ENCODE measurements at places on chromosomes 1 and 21.
A peak's percentile ranks its signal among the peaks of the same experiment; 100 is the strongest.

- DNase-seq = no peak
These were observed 397.4 kb downstream of the MATN1 start for GRCh38 chr1:30325999-30326398.

DNA sequence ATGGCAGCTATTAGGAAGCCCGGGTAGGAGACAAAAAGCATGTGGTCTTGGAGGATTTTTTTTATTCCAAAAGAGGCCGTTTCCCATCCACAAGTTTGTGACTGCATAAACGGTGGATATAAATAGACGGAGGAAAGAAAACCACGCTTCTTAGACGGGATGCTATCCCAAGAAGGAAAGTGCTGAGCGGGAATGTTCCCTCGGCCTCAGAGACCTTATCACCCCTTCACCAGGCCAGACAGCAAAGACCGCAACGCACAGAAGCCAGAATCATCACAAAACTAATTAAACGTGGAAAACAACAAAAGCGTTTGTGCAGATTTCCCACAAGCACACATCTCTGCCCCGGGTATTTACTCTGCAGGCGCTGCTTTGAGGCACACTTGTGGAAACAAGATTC lies 43.2 kb downstream of the HLCS start:
- DNase-seq = no peak

DNA sequence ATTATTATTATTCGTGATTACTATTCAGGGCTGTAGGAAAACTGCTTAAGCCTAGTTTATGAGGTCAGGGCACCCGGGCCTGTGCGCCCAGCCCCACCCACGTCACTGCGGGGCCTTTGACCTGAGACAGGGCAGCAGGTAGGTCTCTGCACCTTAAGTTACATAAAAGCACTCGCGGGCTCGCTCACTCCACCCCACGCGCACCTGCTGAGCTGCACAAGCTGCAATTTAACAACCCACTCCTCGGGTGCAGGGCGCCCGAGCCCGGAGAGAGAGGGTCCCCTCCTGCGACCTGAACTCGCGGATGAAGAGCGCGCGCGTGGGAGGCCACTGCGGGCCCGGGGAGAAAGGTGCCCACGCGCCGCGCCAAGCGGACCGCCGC lies 477 bp downstream of the ICMT start:
- peak; percentile 10 for DNase-seq

GRCh38 chr1:115641762-115642167 lies at the start of gene VANGL1:
VANGL1 (plus strand) TSS chr1:115641970; CDS start chr1:115651414, 9,444 bp downstream.
- DNase-seq = peak; percentile 25

DNA sequence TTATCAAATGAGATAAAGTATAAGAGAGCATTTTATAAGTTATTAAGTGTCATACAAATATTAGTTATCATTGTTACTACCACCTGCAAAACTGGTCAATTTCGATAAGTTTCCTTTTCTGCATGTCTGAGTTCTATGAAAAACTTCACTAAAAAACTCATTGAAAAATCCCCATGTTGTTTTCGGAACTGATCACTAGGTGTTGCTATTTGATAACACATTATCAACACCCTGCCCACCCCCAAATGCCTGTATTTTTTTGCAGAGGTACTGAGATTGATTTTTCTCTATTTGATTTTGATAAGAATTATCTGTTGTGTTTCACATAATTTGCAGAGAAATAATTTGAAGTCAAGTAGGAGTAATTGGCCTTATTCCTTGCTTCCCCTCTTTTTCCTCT lies 22.1 kb upstream of the DISP1 start:
- peak; percentile 14 for DNase-seq

DNA sequence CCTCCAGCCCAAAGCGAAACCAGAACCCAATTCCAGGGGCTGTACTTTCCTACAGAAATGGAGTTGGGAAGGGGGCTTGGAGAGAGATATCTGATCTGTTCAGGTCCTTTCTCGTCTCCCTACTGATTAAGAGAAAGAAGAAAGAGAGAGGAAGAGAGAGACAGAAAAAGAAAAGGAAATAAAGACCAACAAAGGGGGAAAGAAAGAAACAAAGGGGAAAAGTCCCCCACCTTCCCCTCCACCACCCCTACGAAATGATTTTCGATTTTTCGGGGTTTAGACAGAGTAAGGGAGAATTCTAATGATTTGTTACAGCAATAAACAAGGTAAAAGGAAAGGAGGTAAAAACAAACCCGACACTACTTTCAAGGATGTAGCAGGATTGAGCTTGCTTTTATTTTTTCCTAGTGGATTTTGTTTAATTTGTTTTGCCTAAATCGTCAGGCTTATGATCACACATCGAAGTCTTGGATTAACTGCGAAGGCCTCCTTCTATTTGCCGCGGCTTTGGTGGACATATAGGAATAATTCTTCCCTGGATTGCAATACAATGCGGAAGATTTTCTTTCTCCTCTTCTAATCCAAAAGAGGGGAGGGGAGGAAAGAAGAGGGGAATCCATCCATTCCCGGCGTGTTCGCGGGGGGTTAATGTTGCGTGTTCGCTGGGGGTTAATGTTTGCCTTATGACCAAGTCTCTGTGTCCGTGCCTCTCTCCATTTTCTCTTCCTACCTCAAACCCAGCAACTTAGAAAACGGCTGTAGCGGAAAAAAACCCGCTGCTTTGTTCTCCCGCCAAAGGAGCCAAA lies 1.9 kb downstream of the TAL1 start:
- no peak for DNase-seq

GRCh38 chr1:32285658-32286057 lies 6.2 kb upstream of the HDAC1 start:
- DNase-seq = no peak

DNA sequence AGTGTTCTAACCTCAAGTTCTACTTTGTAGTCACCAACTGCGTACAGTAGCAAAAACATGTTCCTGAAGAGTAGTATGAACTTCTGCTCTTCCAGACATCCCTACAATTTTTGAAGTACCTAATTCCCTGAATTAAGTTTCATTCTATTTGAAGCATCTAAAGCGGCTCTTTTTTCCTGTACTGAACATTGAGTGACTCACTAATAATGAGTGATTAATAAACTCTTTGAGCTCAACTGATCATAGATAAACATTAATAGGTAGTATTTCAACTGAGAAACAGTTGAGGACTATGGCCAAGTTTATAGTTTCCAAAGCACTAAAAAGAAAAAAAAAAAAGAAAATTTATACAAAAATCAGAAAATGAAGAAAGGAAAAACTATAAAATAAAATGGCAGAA lies 683.1 kb downstream of the LTN1 start:
- no peak for DNase-seq

DNA sequence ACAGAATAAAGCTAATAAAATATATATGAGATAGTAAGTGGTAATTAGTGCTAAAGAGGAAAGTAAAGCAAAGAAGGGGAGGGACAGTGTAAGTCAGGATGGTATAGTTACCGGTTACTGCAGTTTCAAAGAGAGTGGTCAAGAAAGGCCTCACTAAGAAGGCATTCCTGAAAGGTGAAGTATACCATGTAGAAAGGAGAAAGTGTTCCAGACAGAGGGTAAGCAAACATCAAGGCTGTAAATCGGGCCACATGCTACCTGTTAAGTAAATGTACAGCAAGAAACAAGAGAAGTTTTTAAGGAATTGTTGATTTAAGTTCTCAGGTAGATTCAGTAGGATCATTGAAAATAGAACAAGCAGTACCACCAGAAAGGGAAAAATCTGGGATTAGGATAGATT lies 9.7 kb downstream of the DESI2 start:
- no peak for DNase-seq

GRCh38 chr1:9815150-9815549 lies 8.6 kb downstream of the CLSTN1 start:
- DNase-seq = no peak
